ENCODE measurements at places on chromosomes 1 and 21.

- no peak for DNase-seq
Observed at GRCh38 chr1:21853131-21853427, 41.0 kb downstream of the LDLRAD2 start.

- DNase-seq = no peak
Observed at GRCh38 chr1:198676253-198676652, 37.4 kb downstream of the PTPRC start.

DNA sequence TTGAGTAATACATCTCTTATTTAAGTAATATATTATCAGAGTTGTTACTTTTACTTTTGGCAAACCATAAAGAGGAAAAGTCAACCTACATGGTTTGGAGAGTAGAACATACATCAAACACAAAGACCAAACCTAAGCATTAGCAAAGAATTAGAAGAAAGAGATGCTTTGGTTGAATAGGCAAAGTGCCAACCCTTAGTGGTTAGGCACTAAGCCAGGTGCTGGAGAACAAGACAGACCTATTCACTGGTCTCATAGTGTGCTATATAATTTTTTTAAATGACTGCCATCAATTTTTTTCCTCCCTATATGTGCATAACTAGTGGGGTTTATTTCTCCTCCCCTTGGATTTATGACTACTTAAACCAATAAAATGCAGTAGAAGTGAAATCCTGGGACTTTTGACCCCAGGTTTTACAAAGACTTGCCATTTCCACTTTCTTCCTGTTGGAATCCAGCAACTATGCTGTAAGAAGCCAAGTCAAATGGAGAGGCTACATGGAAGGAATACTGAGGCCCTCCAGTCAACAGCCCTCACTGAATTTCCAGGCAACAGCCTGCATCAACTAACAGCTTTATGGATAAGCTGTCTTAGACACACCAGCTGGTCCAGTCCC lies 69.8 kb upstream of the HAO2 start:
- DNase-seq = peak; percentile 43

DNA sequence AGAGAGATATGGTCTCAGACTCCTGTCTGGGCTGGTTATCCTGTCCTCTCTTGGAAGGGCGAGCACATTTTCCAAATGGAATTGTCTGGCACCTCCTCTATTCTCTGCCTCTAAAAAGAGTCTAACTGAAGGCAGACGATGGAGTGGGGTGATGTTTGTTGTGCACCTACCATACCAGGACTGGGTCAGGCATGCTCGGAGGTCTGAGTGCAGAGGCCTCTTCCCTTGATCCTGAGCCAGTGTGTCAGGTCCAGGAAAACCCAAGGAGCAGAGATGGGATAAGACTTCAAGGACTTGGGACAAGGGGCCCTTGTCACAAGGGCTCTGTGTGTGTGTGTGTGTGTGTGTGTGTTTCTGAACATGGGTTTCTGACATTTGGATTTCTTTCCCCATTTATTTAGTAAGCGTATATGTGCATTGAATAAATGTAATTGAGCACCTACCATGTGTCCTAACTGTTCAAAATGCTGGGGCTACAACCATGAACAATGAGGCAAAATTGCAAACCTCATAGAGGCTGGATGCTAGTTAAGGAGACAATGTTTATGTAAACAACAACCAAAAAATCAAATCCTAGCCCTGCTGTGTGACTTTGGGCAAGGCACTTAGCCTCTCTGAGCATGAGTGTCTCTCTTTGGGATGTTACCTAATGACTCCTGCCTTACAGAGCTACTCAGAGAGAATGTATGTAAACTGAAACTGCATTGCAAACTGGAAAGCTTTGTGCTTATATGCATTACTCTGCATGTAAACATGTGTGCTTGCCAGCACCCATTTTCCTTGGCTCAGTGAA lies 276.3 kb downstream of the FOXD2 start:
- DNase-seq = no peak

- no peak for DNase-seq
Observed at GRCh38 chr1:221175249-221175648, 296.0 kb downstream of the HLX start.

DNA sequence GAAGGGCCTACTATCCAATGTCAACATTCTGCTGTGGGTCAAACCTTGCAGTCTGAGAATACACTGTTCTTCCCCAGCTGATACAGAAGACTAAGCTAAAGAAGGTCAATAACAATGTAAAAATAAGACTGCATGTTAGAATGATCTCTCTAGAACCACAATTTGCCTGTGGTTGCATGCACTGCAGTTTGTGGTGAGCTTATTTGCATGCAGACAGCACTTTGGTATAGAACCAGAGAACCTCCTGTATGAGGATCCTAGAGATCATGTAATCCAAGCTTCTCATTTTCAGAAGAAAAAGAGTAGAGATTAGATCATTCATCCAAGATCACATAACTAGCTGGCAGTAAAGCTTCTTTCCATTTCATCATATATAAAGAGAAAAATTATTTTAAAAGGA lies 15.8 kb downstream of the SYNJ1 start:
- no peak for DNase-seq

- peak; percentile 54 for DNase-seq
Observed at GRCh38 chr1:204258213-204259115, 44.7 kb upstream of the GOLT1A start.
